SK-N-SH treated with all-trans-retinoic acid at 6 μM for 48 hours (cell line): ENCODE measurements at places on chromosomes 4 and X.

- ATAC-seq: no peak
Observed at GRCh38 chr4:87823724-87824123, 9.0 kb upstream of the MEPE start.

- peak; percentile 71 for ATAC-seq
Observed at GRCh38 chrX:18899796-18900380, 84.0 kb downstream of the PHKA2 start.

DNA sequence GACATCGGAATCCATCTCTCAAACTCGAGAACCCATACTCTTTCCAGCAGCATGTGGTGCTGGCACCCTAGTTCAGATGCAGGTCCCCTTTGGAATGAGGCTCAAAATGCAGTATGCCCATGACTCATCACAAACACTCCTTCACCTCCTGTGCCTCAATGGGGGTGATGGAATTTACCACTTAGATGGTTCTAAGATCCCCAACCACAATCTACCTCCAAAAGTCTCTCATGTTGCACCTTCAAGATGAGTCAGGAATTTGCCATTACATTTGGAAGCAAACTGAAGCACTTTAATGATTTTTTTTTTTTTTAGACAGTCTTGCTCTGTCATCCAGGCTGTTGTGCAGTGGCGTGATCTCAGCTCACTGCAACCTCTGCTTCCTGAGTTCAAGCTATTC is 8.5 kb upstream of the MID1 start:
- no peak for ATAC-seq

DNA sequence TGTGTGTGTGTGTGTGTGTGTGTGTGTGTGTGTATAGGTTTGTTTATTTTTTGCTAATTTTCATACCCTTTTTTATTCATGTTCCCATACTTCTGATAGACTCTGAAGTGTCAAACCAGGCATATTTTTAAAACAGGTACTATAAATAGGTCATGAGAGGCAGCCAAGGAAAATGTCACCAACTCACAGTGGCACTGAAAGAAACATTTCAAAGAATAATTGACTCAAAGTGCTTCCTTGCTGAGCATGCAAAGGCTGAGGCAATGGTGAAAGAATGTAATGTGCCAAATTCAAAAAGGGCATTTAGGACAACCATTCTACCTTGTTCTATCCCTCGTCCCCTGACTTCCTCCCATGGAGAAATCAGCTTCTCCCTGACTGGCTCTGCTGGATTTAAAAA is 95.5 kb downstream of the EIF4E start:
- no peak for ATAC-seq

GRCh38 chr4:137116144-137116543 is 416.1 kb downstream of the PCDH18 start:
- ATAC-seq: no peak

DNA sequence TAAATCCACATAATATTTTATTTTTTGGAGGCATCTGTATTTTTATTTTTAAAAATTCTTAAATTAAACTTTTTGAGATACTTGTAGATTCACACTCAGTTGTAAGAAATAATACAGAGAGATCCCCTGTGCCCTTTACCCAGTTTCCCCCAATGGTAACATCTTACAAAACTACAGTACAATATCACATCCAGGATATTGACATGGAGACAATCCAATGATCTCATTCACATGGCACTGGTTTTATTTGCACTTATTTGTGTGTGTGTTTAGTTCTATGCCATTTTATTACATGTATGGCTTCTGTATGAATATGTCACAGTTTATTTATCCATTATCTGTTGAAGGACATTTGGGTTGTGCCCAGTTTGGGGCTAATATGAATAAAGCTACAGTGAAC is 35.5 kb upstream of the EIF1AX start:
- ATAC-seq: no peak

- ATAC-seq: no peak
Observed at GRCh38 chrX:30589146-30589888, 11.8 kb upstream of the TASL start.

DNA sequence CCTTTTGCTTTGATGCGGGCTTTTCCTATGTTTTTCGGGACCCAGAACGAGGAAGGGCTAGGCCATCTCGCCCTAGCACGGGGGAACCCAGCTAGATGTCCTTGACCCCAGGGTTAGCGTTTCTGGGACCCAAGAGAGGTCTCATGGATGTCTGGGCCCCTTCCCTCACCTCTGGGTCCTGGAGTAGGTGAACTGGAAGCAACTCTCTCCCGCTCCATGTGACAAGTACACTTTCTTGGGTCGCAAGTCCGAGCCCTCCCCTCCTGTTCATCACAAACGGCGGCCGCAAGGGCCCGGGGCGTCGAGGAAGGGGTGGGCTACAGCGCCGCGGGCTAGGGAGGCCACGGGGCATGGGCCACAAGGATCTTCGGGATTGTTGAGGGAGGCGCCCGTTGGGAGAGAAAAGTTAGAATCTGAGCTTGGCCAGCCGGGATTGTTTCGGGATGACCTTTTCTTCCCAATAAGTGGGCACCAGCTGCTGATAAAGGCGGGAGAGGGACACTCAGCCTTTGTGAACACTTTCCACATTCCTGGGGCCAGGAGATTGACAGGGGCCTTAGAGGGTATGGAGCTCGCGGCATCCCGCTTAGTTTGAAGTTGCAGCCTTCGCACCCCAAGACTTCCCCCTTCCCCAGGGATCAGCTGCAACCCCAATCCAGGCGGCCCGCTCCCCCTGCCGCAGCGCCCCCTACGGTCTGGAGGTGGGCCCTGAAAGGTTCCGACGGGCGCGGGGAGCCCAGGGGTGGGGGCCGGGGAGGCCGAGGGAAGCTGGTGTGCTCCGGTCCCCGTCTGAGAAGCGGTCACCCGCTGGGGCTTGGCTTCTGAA is 136.9 kb upstream of the ZIC3 start:
- ATAC-seq: peak; percentile 13; the same call in 2 of the 3 replicates

GRCh38 chr4:140095694-140096482 is 58.1 kb downstream of the MAML3 start:
- peak; percentile 69 for ATAC-seq

- no peak for ATAC-seq
Observed at GRCh38 chrX:135632353-135632752, 81.1 kb upstream of the CT45A1 start.

DNA sequence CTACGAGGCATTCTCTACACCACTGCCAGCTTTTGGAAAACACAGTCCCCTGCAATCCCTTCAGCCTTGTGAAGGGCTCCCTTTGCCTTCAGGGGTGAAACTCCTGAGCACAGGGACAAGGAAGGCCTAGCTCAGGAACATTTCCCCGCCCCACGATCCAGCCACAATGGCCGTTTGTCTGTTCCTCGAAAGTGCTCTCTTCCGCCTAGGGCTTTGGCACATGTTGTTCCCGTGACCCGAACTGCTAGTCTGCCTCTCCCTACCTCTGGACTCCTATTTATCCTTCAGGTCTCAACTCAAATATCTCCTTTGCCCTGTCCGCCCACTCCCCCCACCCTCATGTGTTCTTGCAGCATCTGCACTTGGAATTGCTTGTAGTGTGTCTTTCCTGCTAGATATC is 12.1 kb downstream of the FGD1 start:
- ATAC-seq: no peak

GRCh38 chrX:48761674-48762471 is at the start of gene GLOD5:
Gene GLOD5 (plus strand): TSS chrX:48761747. CDS start chrX:48761791, 44 bp downstream.
- ATAC-seq: peak; percentile 92

DNA sequence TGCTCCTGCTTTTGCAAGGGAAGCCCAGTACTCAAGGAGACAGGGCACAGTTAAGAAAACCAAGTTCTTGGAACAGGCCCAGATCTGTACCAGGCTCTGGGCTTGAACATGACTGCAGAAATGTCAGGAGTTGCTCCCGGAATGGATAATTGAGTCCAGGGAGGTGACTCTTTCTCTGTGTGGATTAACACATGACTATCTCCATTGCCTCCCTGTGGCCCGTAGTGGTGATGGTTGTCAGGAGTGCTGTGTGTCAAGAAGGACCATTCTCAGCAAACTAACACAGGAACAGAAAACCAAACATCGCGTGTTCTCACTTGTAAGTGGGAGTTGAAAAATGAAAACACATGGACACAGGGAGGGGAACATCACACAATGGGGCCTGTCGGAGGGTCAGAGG is 39.9 kb downstream of the CCKAR start:
- no peak for ATAC-seq

DNA sequence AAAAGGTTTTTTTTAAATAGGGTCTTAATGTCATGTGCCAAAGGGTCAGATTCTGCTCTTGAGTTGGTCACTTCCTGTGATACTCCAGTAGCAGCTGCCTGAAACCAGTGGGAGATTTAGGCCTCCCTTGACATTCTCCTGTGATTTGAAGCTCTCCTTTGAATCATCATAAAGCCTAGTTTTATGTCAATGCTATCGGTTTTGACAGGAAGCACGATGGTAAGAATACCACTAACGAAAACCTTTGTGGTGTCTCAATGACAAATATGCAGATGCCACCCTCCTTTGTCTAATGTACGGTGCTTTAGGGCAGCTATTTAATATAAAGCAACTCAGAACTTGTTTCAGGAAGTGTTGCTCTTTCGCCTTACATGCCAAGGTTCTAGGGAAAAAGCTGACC is 44.2 kb downstream of the CCNI start:
- ATAC-seq: no peak
